ENCODE measurements at places on chromosomes 5 and 9.

- no peak for DNase-seq
Observed at GRCh38 chr5:99651298-99651697, 722.5 kb upstream of the CHD1 start.

DNA sequence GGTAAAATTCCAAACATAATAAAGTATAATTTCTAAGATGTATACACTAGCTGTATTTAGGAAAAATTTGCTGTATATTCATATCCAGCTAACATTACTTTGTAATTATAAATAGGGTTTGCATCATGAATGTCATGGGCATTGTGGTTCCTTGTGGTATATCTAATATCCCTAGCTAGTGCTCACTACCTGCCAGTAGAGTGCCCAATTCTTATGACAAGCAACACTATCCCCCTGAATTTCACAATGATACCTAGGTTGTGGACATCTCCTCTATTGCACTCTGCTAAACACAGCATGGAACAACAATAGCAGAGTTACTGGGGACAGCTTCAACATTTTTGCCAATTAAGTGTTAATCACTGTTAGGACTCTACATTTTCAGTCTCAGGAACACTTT lies 1656.5 kb downstream of the EFNA5 start:
- no peak for DNase-seq

DNA sequence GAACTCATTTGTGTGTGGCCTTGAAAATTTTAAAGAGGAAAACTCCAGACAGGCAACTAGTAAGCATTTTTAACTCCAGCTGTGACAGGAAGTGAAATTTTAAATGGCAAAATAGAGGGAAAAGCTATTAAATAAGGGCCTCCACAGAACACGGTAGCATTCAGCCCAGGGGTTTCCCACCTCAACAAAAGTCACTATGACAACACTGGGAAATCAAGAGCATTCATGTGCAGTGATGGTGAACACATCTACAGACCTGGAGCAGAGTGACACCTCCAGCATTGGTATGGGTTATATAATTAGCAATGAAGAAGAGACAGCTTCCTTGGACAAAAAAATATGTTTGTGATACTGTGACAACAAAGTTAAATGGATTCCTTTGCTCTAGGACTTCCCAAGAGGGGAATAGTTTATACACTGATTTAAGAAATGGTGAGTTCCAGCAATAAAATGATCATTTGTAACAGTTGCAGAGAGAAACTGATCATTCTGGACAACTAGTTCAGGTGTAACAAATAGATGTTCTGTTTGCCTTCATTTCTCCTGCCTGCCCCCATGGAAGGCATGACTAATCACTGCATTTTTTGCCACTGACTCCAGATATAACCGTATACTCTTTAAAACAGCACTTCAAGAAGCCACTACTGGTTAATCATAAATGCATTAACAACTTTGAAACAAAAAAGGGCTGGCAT lies 93.3 kb upstream of the SLC44A1 start:
- peak; percentile 59 for DNase-seq

DNA sequence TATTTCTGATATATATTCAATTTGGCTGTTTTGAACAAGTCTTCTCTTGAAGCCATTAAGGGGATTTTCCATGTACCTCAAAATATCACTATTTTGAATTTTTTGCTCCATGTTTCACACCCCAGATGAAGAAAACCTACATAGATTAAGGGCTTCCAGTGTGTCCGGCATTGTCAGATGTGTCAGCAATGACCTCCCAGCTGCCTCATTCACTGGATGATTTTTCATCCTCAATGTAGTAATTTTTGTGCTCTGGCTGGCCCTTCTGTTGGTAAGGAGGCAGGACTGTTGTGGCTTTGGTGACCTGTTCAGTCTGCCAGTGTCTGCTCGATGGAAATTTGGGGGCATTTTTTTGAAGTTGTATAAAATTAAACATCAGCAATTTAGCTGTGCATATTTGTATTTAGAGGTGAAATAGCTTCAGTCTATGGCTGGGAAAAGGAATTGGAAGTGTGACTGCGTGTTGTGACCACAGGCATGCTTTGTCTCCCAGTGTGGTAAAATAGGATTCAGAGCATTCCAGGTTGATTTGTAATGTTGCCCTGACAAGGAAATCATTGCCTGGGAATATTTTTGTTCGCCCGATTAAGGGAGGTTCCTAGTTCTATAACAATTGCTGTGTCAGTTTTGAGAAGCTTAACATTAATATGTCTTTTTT lies 312.4 kb downstream of the ARHGEF28 start:
- DNase-seq: peak; percentile 97

DNA sequence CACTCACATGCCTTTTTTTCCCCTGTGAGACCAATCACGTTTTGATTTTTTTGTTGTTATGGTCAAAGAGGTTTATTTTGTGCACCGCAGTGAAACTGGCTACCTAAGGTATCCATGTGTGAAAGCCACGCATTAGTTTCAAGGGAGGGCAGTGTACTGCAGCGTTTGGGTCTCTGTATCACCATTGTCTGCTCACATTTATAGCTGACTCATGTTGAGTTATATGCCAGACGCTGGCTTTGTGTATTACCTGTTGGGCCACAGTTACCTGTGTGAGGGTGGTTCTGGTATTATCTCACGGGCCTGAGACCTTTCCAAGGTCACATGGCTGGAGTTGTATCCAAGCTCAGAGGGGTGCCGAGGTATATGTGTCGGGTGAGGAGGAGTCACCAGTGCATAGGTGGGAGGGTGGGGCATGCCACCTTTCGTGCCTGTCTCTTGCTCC lies 75.8 kb downstream of the ARHGAP26 start:
- no peak for DNase-seq

GRCh38 chr5:160445132-160445531 lies 23.5 kb downstream of the PTTG1 start:
- DNase-seq: no peak

DNA sequence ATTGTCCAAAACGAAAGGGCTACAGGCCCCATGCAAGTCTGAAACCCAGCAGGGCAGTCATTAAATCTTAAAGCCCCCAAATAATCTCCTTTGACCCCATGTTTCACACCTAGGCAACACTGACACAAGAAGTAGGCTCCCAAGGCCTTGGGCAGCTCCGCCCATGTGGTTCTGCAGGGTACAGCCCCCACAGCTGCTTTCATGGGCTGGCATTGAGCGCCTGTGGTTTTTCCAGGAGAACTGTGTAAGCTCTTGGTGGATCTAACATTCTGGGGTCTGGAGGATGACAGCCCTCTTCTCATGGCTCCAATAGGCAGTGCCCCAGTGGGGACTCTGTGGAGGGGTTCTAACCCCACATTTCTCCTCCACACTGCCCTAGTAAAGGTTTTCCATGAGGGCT lies 623.5 kb downstream of the PRR16 start:
- DNase-seq: no peak

DNA sequence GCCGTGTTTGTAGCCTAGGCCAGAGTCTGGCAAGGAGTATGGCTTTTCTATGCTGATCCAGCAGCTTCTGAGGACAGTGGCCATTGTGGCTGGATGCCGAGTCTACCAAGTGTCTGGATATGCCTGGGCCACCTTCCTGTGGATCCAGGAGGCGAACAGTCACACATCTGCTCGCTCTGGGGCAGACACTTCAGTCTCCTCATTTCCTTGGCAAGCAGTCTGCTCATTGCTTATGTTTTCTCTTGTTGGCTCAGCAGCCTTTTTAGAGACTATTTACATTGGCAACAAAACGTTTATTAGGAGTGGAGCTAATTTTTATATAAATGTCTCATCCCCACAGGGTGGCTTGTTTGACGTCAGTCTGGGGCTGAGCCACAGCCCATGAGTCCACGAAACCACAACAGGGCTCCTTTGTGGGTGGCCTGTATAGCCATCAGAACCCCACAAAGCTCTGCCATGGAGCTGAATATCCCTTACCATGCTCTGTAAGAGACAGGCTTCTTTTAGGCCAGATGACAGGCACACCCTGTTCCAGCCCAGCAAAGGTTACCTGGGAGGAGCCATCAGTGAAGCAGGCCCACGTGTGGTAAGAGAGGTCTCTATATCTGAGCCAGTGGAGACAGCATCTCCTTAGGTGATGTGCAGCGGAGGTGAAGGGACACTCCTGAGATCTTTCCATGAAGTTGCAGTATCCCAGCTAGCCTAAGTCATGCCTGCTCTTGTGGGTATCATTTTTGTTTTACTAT lies 221.7 kb downstream of the DIRAS2 start:
- DNase-seq: no peak

- DNase-seq: no peak
Observed at GRCh38 chr5:75623846-75624245, 12.6 kb downstream of the ANKDD1B start.

- DNase-seq: peak; percentile 68
Observed at GRCh38 chr5:146051678-146052077, 53.7 kb downstream of the PLAC8L1 start.

- DNase-seq: no peak
Observed at GRCh38 chr5:75362474-75362975, 25.5 kb downstream of the HMGCR start.

GRCh38 chr5:98586581-98586980 lies 186.9 kb upstream of the RGMB start:
- no peak for DNase-seq

DNA sequence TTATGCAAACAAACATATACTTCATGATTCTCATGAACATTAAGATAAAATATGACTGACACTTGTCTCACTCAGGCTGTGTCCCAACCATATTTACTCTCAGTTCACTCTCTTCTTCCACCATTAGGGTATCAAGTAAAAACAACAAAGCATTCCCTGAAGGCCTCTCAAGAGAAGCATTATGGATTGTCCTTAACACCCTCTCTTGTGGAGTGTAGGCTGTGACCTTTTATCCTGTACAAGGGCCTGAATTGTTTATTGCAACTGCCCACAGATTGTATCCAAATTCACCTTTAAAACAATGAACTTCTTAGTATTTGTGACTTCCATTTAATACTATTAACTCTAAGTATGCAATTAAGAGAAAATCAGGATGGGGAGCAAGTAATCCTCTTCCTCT lies 78.1 kb downstream of the RICTOR start:
- DNase-seq: no peak

GRCh38 chr9:136525207-136525606 lies 20.6 kb downstream of the NOTCH1 start:
- no peak for DNase-seq

- DNase-seq: no peak
Observed at GRCh38 chr9:116844621-116845020, 157.5 kb downstream of the TRIM32 start.

DNA sequence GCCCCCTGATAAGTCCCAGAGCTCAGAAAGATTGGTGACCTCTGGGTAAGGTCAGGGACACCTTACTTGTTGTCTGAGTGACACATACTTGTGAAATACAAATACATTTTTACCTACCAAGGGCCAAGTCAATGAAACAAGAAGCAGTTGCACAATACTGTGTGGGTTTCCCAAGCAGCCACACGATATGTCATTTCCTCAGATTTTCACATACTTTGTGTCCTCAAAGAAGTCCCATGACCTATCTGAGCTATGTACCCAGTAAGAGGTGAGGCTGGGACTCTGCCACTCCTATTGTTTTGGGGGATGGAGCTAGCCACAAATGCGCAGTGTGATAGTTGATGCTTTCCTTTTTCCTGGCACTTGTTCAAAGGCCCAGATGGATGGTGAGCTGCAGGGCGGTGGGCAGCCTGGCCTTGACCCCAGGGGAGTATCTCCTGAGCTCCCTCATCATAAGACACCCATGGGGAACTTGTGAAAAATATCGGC lies 4.8 kb upstream of the SLC25A51 start:
- DNase-seq: peak; percentile 47

- DNase-seq: no peak
Observed at GRCh38 chr5:2588850-2589501, 162.5 kb downstream of the IRX2 start.

DNA sequence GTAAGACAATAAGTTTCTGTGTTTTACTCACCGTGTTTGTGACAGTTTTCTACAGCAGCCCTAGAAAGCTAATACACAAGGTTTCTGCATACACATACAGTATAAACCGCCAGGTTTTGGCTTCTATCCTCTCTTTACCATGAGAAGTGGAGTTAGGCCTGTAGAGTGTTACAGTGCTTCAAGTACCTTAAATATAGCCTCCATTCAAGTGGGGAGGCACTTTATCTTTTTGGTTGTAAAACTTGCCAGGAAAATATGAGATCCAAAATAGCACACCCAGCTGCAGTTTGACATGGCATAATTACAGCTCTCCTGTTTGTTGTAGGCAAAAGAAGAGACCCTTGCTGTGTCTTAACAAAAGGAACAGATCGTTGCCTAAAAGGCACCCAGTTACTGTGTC lies 90.3 kb upstream of the PTPN3 start:
- no peak for DNase-seq

DNA sequence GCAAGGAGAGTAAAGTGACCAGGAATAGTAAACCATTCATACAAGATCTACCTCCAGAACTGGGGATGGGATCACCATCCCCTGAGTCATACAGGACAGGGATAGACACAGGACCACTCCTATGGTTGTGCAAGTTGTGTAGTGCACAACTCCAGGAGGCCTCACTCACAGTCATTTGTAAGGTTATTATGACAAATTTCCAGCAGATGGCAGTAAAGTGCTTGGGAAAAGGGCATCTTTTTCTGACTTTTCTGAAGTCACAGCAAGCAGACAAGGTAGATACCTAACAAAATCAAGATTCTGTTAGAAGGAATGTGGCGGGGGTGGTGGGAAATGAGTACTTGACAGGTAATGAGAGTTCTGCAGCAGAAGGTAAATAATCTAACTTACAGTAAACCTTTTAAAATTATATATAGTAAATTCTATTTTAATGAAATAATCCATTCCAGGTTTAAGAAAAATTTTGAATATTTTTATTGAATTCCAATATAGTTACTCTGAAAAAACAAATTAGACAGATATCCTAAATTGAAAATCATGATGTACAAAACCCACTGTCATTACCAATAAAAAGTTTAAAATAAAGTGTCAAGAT lies 16.7 kb upstream of the KIF27 start:
- DNase-seq: peak; percentile 68

- no peak for DNase-seq
Observed at GRCh38 chr5:1519631-1520210, 4.0 kb downstream of the LPCAT1 start.

DNA sequence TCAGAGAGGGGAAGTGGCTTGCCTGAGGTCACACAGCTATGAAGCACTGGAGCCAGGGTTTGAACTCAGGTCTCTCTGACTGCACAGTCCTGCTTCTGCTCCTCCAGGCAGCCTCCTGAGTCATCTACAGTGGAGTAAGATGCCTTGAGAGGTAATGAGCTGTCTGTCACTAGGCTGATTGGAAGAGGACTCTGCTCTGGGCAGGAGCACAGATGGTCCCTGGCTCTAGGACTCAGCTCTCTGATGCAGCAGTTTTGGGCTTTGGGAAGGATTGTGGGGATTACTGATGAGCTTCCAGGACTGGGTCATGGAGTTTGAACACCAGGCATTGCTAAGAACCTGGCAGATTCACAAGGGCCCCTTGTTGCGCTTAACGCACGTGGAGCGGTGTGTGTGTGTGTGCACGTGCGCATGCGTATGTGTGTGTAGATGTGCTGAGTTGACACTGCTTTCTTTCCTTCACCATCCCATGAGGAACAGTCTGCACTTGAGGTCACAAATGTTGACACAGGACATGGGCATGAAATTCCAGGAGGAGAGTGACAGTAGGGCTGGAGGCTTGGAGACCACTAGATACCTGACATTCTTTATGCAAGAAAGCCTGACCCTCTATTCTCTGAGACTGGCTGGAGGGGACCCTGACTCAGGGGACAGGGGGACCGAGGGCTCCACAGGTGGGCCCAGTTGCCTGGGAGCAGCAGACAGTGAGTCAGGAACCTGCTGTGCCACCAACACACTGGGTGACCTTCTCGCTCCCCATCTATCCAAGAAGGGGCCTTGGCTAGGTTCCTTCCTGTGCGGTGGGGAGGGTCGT lies 170.5 kb downstream of the RGS3 start:
- no peak for DNase-seq

- peak; percentile 13 for DNase-seq
Observed at GRCh38 chr5:28576022-28576421, 1537.6 kb upstream of the CDH9 start.

GRCh38 chr9:114033397-114034103 lies 44.5 kb downstream of the AMBP start:
- peak; percentile 14 for DNase-seq
